Stimulated activated CD4-positive, alpha-beta T cell treated with anti-CD3 and anti-CD28 coated beads, Interleukin-4, amount 100 ng/mL, for 24 hours (primary cell): ENCODE measurements at places on chromosomes 7 and 10.

- no peak for DNase-seq
These were observed 70.5 kb upstream of the ABI1 start for GRCh38 chr10:26931223-26931622.

DNA sequence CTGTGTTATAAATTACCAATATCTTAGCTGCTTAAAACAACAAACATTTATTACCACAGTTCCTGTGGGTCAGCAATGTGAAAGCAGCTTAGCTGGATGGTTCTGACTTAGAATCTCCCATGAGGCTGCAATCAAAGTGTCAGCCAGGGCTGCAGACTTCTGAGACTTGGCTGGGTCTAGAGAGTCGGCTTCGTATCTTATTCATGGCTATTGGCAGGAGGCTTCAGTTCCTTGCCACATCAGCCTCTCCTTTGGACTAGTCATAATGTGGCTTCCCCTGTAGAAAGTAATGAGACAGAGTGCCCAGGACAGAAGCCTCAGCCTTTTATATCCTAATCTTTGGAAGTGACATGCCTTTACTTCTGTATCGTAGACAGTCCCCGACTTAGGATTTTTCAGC, 27.3 kb downstream of the RALA start:
- no peak for DNase-seq

DNA sequence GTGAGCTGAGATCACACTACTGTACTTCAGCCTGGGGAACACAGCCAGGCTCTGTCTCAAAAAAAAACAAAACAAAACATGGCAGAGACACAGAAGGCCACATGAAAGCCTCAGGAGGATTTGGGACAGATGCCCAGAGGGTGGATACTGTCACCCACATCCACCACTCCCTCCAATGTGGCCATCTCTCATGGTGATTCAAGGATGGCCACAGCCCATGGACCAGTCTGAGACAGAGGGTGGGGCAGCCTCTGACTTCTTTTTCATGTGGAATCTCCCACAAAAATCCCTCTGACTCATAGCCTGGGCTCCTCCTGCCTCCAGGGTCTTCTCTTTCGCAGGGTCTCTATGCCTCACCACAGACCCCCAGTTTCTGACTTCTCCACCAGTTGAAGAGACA, 59.0 kb upstream of the GTF2I start:
- no peak for DNase-seq

- DNase-seq: no peak
These were observed 33.9 kb downstream of the RCC1L start for GRCh38 chr7:75039709-75040108.

- DNase-seq: no peak
These were observed 83.6 kb upstream of the DLX6 start for GRCh38 chr7:96921771-96922170.
